ENCODE measurements at places on chromosomes 13 and 19.

- DNase-seq = no peak
Measured at GRCh38 chr13:29688193-29688592, 92.7 kb upstream of the SLC7A1 start.

- no peak for DNase-seq
Measured at GRCh38 chr13:75841905-75842304, 205.8 kb downstream of the LMO7 start.

- no peak for DNase-seq
Measured at GRCh38 chr19:58154287-58154678, 3.7 kb upstream of the ZNF329 start.

GRCh38 chr13:95660981-95661581 lies 15.9 kb upstream of the DNAJC3 start:
- DNase-seq = no peak

DNA sequence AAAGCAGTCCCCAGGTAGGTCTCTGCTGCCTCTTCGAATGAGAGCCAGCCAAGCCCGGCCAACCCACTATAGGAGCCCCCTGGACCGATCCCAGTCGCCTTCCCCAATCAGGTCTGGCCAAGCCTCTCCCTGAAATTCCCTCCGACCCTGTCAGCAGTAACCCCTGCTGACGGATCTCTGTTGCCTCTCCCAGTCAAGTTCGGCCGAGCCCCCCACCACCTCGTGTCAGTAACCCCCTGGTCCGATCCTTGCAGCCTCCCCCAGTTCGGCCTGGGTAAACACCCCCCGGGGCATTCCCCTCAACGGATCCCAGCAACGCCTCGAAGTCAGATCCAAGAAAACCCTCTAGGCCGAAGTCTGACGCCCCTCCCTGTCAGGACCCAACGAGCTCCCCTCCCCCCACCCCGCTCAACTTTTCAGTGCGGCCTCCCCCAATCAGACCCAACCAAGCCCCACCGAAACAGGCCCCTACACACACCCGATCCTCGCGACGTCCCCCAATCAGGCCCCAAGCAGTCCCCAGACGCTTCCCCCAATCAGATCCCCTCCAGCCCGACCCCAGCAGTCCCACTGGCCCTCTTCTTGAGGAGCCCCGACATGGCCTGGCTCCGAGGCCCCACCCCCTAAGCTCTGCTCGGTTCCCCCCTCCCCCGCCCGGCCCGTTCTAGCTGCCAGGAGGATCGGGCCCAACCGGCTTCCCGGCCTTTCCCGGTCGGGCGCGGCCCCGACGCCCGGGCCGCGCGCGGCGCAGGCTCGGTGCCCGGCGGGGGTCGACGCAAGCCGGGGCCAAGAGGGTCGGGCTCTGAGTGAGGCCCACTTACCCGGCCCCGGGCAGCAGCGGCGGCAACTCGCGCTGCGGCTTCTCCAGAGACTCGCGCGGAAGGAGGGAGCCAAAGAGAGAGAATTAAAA lies 1.8 kb downstream of the TNPO2 start:
- DNase-seq = no peak

Measured in stimulated activated CD8-positive, alpha-beta memory T cell treated with anti-CD3 and anti-CD28 coated beads, Interleukin-15, amount 100 ng/mL, for 4 hours (primary cell).